Stimulated activated CD4-positive, alpha-beta T cell treated with anti-CD3 and anti-CD28 coated beads, Interleukin-4, amount 100 ng/mL, for 4 hours (primary cell): ENCODE measurements at places on chromosomes 7 and 10.

DNA sequence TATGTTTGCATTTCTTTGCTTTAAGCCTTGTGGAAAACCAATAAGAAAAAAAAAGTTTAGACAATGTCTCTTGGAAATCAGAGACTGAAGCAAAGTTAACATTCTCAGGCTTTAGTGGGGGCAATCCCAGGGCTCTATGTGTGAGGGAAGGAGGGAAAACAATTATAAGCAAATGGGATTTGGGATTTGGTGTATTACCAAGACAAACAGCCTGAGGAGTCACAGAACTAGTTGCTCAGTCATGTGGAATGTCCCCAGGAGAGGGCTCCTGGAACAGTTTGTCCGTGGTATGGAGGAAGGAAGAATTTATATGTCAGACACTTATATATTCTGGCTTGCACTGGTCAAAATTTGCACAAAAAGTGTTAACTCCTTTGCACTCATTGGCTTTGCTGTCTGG, 562.9 kb upstream of the TPK1 start:
- DNase-seq = no peak

GRCh38 chr7:1619152-1620079, 49.6 kb upstream of the PSMG3 start:
- DNase-seq = no peak

DNA sequence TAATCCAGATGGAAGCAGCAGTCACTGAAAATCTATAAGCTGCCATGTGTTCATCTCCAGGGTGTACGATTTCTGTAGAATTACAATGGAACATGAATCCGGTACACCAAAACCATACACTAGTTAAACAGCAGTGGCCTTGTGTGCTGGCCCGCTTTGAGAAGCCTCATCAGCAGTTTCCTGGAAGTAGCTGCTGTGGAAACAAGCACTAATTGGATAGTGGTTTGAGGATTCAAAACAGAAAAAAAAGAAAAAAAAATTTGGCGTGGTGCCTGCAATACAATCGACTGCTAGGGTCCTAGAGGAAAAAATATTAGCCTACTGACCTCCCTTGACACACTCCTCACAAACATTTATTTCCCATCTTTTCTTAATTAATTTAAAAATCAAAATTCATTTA, 545.9 kb downstream of the SORCS1 start:
- no peak for DNase-seq

DNA sequence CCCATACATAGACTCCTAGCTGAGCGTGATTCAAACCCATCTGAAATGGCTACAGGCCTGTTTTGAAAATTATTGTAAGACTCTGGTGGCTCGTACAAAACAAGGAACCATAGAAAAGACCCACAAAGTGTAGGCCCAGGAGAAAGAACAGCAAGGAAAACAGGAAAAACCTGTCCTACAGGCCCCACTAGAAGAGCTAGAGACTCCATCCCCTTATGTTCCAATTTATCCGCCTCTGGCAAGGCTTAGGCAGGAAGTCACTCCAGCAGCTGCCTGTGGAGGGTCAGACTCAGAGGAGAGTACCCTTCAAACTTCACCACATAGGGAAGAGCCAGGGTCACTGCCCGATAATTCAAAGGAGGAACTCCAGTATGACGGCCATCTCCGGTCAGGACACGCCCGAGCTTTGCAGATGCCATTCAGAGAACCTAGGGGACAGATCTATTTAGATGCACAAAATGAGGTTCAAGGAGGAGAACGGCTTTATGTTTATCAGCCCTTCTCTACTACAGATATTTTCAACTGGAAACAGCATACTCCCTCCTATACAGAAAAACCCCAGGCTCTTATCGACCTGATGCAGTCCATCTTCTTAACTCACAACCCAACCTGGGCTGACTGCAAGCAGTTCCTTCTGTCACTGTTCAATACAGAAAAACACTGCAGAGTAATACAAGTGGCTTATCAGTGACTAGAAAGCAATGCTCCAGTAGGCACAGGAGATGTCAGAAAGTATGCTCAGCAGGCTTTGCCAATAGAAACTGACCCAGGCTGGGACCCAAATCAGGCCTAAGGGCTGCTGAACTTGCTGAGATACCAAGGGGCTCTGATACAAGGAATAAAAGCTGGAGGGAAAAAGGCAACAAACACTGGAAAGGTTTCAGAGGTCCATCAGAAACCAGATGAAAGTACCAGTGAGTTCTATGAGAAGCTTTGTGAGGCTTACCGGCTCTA, 8.6 kb upstream of the ZNF33B start:
- no peak for DNase-seq

DNA sequence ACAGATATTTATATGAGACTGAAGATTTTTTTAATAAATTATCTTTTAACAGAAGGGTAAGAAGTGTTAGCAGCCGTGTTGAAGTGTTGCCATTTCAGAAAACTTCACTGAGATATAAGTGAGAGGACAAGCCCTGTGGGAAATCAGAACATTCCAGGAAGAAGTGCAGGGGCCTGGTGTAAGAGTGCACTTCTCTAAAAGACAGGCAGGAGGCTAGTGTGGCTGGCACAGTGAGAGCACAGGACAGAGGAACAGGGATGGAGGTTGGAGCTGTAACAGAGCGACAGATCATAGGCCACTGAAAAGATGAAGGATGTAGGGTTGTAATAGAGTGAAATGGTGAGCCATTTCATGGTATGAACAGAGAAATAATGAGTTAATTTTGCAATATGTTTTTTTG, 608.9 kb downstream of the SORCS1 start:
- no peak for DNase-seq

DNA sequence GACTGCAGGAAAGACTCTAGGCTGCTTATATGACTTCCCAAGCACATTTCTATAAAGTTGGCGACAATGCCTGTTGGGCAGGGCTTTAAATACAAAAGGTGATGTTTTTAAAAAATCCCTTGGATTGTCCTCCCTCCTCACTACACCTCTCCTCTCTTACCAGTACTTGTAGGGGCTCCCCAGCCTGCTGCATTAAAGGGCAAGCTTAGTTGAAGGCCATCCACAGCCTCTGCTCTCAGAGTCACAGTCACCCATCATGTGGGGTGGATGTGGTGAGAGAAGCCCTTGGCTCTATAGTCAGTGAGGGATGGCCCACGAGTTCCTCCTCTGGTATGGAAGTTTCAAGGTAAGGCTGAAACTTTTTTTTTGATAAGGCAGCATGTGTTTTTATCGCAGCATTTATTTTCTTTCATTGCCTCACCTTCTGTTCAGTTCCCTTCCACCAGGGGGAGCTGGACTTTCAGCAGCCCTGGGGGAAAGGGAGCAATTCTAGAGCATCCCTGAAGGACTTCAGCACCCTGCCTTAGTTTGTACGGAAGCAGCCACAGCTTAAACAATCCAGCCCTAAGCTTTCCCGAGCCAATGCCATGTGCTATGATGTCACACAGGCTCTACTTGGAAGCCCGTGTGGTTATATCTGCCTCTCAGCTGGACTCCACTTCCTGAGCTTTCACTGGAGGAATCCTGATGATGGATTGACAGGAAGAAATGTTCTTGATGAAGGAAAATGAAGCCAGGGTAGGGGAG, 131.9 kb downstream of the CALCR start:
- DNase-seq = peak; percentile 2

- peak; percentile 8 for DNase-seq
Measured at GRCh38 chr7:98802088-98802780, 67.6 kb downstream of the TMEM130 start.

GRCh38 chr10:113305871-113306270, 247.0 kb upstream of the HABP2 start:
- no peak for DNase-seq

DNA sequence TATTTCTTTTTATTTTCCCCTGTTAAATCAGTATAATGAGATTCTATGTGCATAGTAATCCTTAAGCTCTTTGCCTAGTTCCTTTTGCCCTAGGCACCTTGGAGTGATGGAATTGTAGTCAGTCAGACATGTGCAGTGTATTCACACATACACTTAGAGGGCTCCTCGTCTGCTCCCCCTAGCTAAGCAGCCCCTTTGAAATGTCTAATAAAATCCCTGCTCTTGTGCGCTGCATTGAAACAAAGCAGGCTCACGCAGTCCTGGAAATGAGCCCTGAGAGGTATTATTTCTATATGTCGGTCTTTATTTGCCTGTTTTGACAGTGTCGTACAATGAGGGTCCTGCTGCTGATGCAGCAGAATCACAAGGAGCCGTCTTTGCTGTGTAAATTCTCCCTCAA, 258.7 kb downstream of the AUTS2 start:
- no peak for DNase-seq

DNA sequence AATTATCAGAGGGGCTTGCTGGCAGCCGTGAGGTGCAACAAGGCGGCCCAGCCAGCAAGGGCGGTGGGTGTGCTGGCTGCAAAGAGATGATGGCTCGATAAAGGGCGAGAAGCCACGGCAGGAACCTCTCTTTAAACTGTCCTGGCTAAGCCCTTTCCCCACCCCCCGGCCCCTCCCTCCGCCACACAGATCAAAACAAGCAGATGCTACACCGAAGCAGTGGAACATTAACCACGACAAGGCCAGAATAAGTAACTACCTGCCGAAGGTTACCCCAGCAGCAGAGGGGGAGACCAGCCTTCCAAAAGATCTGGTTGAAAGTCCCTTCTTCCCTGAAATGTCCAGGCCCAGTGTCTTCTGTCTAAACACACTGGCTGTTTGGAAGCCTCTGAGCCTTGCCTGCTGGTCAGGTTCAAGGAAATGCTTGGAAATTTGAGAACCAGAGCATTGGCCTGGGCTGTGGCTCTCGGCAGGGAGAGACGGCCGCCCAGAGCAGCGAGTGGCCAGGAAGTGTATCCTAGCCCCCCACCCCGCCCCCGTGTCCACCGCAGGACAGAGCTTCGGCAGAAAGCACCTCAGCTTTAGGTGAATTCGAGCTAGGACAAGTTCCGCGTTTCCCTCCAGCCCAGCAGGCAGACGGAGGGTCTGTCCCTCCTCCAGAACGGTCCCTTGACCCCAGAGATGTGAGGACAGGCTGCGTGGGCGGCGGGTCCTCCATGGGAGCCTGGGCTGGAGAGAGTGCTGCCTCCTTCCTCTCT, 2.1 kb downstream of the FAM20C start:
- DNase-seq = no peak

- no peak for DNase-seq
Measured at GRCh38 chr10:73894245-73894971, 16.5 kb upstream of the PLAU start.
